Osteoblast (primary cell): ENCODE measurements at places on chromosomes 6 and 20. TPM values are rescaled to one million over a fixed set of nuclear protein-coding genes. Genes with fewer than 3 reads are reported as not detected.

DNA sequence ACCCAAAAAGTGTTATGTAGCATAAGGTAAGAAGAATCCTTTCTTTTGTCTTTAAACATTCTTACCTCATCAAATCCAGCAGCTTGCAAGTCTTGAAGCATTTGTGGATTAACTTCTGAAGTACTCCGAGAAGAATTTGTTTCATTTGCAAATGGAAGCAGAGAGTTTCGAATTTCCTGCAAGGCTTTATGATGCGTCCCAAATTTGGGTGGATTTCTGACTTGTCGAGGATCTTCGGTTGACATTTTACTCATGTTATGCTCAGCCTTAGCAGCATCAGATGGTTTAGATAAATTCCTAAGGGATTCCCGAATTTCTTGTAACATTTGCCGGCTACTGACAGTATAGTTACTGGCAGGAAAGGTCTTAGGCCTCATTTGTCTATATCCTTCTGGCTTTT lies 16.2 kb downstream of the LATS1 start:
- DNase-seq: peak; percentile 42

- peak; percentile 82 for DNase-seq
Measured at GRCh38 chr6:11143394-11144371, 32.2 kb upstream of the ERVFRD-1 start.

The NKAIN4 gene
- total RNA-seq: not detected in 2 replicates

The DIDO1 gene
- 44.8 and 46.3 TPM in 2 replicates for total RNA-seq

The PACSIN1 gene
- not detected in 2 replicates for total RNA-seq

DNA sequence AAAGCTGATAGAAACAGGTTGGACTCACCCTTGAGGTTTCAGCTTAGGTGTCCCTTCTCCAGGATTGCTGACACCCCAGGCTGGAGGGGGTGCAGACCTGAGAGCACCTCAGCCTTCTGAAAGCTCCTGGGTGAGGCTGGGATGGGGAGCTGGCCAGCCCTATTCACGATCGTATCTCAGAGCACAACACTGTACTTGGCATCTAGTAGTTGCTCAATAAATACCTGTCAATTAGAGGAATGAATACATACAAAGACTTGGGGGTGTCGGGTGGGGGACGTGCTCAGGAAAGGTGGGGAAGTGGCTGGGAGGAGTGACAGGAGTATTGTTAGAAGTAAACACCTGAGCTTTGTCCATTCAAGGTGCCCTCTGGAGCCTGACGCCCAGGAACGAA lies 61.7 kb downstream of the SLC2A10 start:
- DNase-seq: no peak
